ENCODE measurements at places on chromosomes 2 and 18.

DNA sequence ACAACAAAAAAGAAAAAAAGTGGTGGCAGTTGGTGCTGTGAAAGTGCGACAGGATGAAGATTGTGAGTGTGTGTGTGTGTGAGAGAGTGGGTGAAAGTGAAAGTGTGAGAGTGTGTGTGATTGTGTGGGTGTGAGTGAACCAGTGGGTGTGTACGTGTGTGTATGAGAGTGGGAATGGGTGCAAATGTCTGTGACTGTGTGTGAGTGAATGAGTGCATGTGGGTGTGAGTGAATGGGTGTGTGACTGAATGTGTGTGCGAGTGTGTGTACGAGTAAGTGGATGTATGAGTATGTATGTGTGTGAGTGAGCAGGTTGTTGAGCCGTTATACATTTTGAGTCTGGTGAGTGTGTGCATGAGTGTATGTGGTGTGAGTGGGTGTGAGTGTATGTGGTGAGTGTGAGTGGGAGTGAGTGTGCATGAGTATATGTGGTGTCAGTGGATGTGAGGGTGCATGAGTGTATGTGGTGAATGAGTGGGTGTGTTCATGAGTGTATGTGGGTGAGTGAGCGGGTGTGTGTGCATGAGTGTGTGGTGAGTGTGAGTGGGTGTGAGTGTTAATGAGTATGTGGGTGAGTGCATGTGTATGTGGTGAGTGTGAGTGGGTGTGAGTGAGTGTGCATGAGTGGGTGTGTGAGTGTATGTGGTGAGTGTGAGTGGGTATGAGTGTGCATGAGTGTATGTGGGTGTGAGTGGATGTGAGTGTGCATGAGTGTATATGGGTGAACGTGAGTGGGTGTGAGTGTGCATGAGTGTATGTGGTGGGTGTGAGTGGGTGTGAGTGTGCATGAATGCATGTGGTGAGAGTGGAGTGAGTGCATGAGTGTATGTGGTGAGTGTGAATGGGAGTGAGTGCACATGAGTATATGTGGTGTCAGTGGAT, 69.3 kb upstream of the HPCAL1 start:
- no peak for DNase-seq

DNA sequence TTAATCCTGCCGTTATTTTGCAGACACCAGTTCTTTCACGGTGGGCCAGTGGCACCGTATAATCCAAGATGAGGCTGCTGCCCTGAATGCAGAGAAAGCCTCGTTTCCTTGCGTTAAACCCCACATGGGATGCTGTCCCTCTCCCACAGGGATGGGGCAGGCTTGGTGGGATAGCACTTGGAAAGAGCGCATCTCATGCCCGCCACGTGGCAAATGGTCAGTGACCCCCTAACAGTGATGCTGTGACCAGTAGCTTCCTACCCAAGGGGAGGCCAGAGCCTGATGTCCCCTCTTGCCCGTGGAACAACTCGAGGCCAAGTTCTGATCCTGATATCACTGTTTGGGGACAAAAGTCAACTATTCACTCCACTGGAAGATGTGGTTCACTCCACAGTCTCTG, 73.3 kb downstream of the RHOB start:
- no peak for DNase-seq

DNA sequence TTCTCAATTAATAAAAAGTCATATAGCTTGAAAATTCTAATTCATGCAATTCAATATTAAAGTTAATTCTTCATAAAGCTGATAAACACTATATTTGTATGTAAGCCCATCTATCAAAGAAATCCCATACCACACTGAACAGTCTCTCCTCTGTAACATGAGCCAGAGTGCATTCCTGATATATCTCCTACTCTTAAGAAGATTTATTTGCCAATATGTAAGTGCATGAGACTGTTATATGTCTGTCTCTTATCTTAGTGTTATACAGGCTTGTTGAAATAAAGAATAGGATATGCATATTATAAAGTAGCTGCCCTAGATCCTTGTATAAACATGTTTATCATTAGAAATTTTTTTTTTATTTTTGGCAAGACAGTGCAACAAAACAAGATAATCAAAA, 40.4 kb upstream of the TTC32 start:
- DNase-seq = no peak

- no peak for DNase-seq
Observed at GRCh38 chr2:54964816-54965215, 85.4 kb downstream of the RTN4 start.
